Muscle of leg (tissue), 16 donors: ENCODE measurements at places on chromosomes 16 and 17.

DNA sequence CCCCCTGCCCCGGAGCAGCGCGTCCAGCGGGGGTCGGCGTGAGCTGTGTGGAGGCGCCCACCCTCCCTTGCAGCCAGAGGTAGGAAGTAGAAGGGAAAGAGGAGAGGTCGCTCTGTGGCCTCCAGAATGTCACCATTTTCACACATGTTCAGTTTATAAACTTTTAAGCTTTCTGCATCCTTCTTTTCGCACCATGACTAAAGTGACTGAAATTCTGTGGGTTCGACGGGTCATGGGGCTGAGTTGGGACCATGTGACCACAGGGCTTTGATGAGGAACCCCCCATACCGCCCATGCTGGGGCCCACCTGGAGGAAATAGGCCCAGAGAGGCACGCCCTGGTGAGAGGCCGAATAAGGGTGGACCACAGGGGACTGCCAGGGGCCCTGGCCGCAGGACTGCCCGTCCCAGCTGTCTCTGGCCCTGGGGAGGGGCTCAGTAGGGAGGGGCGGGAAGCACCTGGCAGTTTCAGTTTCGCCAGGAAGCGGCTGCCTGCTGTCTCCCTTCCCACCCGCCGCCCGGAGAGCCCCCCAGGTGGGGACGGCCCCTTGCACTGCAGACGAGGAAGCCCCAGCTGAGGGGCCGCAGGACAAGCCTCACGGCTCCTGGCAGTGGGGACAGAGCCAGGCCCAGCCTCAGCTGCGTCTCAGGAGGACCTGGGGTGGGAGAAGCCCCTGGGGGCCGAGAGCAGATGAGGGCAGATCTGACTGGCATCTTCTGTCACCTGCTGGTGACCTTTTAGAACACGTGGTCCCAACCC is 9.0 kb downstream of the CBFA2T3 start:
- DNase-seq: peak; percentile 44

DNA sequence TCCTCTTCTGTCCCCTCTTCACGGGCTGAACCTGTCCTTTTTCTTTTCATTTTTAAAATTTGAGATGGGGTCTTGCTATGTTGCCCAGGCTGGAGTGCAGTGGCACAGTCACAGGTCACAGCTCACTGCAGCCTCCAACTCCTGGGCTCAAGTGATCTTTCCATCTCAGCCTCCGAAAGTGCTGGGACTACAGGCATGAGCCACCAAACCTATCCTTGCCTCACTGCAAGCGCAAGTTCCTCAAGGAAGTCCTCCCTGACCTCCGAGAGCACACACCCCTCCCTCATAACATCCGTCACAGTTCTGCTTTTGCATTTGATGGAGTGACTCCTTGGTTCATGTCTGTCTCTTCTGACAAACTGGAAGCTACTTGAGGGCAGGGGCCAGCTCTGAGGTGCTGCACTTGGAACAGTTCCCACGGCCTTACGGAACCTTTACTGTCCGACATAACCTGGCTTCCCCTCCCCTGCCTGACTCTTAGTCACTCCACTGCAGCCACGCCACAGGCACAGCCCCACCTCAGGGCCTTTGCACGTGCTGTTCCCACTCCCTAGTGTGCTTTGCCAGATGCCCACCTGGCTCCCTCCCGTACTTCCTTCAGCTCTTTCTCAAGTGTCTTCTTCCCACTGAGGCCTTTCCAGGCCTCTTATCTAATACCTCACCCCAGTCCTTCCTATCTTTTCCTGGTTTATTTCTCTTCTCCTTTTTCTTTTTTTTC is 4.4 kb downstream of the TBX6 start:
- peak; percentile 49 for DNase-seq

- no peak for DNase-seq
These were observed 679.7 kb upstream of the SOX9 start for GRCh38 chr17:71441098-71441497.

- DNase-seq: peak; percentile 18
These were observed 96.6 kb downstream of the CYB561 start for GRCh38 chr17:63349478-63350000.
